ENCODE measurements at places on chromosomes 3 and 15.

GRCh38 chr15:48999314-48999713 lies 35.6 kb upstream of the SHC4 start:
- no peak overlapping the region for H3K27ac ChIP-seq
- peaks cover 69% of the 10 kb centered on the region for H3K36me3 ChIP-seq
- no peak overlapping the region for H3K4me3 ChIP-seq
- no peaks in the 10 kb centered on the region for H3K27me3 ChIP-seq
- no peak for DNase-seq

DNA sequence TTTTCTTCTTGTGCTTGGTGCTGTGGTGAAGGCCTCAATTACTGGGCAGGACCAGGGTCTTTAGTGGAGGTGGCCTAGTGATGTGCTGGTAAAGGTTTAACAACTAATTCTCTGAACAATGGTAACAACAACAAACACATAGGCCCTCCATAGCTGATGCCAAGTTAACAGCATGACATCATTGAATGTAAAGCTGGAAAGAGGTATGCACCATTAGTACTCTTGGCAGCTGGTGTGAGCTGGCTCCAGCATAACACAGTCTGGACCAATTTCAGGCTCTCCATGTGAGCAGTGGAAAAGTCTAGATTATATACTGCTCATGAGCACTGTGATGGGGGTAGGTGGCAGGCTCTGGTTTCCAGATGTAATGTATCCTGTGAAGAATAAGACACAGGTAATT lies 61.8 kb downstream of the SLC7A14 start:
- no peak overlapping the region for H3K27ac ChIP-seq
- no peaks in the 10 kb centered on the region for H3K4me1 ChIP-seq
- no peak overlapping the region for H3K4me3 ChIP-seq
- no peaks in the 10 kb centered on the region for H3K27me3 ChIP-seq
- no peaks in the 10 kb centered on the region for H3K36me3 ChIP-seq
- DNase-seq: no peak

DNA sequence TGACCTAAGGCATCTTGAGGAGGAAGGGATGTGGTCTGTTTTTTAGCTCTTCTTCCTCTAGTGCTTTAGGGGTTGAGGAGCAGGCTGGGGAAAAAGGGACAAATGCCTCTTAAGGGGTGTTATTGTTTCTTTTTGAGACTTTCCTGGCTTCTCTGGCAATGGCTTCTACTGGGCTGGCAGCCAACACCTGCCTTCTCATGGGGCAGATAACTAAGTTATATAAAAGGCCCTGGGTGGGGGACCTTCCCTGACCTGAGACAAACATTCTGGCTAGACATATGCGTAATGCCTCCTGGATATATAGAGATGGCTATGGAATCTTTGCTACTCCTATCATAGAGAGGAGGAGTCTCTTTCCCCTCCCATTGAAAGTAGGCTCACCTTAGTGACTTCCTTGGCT lies 179.2 kb upstream of the PROK2 start:
- H3K27me3 ChIP-seq: no peaks in the 10 kb centered on the region
- no peak overlapping the region for H3K27ac ChIP-seq
- H3K36me3 ChIP-seq: no peaks in the 10 kb centered on the region
- no peak overlapping the region for H3K4me3 ChIP-seq
- H3K4me1 ChIP-seq: no peaks in the 10 kb centered on the region

DNA sequence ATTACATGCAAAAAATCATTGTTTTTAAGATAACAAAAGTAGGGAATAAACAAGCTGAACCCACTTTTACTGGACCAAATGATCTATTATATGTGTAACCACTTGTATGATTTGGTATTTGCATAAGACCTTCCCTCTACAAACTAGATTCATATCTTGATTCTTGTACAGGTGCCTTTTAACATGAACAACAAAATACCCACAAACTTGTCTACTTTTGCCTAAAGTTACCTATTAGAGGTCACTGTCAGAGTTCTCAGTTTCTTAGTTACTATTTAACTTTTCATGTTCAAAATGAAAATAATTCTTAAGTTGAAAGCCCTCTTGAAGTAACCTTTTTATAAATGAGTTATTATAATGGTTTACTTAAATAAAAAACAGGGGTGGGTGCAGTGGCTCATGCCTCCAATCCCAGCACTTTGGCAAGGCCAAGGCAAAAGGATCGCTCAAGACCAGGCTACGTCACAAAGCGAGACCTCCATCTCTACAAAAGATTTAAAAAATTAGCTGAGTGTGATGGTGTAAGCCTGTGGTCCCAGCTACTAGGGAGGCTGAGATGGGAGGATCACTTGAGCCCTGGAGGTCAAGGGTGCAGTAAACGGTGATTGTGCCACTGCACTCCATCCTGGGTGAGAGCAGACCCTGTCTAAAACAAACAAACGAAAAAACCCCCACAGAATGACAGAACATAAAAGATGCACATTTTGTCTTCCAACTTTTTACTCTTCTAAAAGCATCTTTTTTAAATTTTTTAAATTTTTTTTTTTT lies 16.0 kb downstream of the ACTR8 start:
- H3K27ac ChIP-seq: no peak overlapping the region
- H3K4me3 ChIP-seq: no peak overlapping the region
- no peak for DNase-seq
- H3K36me3 ChIP-seq: peaks cover 27% of the 10 kb centered on the region
- no peaks in the 10 kb centered on the region for H3K4me1 ChIP-seq

GRCh38 chr3:129028866-129029265 lies 27.8 kb downstream of the EFCC1 start:
- H3K4me1 ChIP-seq: peaks cover 2% of the 10 kb centered on the region
- no peak for DNase-seq
- H3K27ac ChIP-seq: no peak overlapping the region
- H3K4me3 ChIP-seq: no peak overlapping the region
- no peaks in the 10 kb centered on the region for H3K36me3 ChIP-seq
- no peaks in the 10 kb centered on the region for H3K27me3 ChIP-seq

GRCh38 chr15:100809587-100809986 lies 70.0 kb upstream of the ALDH1A3 start:
- no peaks in the 10 kb centered on the region for H3K36me3 ChIP-seq
- no peak overlapping the region for H3K27ac ChIP-seq
- DNase-seq: no peak

DNA sequence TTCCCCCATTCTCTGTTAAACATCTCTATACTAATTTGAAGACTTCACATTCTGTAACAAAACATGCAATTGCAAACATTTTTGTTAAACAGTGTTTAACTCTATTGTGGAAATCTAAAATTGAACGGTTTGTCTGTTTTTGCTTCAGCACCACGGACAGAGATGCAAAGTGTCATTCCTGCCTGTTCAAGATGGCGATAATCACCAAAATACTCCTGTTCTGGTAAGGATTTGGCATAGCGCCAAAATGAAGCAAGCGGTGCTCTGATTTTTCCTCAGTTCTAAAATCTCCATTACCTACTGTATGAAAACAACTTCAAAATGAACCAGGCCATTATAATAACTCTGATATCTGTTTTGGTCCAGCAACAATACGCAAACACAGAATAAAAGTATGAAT lies 129.7 kb upstream of the TUSC7 start:
- H3K4me3 ChIP-seq: no peak overlapping the region
- H3K36me3 ChIP-seq: no peaks in the 10 kb centered on the region
- H3K4me1 ChIP-seq: no peaks in the 10 kb centered on the region
- peak; percentile 38 for DNase-seq
- no peaks in the 10 kb centered on the region for H3K27me3 ChIP-seq

DNA sequence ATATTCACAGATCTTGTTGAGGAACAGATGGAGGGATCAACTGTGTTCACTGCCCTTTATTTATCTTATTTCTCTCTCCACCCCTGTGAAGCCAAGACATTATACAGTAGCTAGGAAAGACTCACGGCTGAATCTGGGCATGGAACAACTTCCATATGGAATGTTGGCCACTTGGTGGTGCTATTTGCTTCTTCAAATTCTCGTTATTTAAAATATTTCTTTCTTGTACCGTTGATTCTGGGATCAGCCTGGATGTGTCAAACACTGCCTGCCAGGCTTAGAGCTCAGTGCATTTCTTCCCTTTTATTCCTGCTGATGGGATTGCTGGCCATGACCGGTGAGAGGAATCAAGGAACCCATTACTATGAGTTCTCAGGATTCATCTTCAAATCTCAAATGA lies 17.5 kb upstream of the GASK1A start:
- H3K27me3 ChIP-seq: no peaks in the 10 kb centered on the region
- H3K36me3 ChIP-seq: no peaks in the 10 kb centered on the region
- no peak overlapping the region for H3K27ac ChIP-seq
- no peak overlapping the region for H3K4me3 ChIP-seq
- DNase-seq: peak; percentile 51
- H3K4me1 ChIP-seq: no peaks in the 10 kb centered on the region

DNA sequence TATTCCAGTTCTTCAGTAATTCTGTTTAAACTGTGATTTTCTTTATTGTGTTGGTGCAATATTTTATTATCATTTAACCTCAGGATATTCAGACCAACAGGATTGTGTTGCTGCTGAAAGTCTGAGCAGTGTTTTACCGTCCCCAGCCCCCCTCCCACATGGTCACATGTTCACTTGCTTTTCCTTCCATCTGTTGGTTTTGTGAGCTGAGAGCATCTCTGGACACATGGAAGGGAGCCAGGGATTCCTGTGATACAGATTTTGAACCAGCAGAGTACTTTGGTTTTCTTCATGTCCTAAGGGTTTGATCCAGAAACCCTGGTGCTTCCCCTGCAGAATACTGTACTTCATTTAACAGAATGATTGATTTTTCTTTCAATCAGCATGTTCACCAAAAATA lies 11.9 kb downstream of the ARRDC4 start:
- H3K4me3 ChIP-seq: no peak overlapping the region
- H3K4me1 ChIP-seq: no peaks in the 10 kb centered on the region
- DNase-seq: no peak
- peaks cover 2% of the 10 kb centered on the region for H3K36me3 ChIP-seq

DNA sequence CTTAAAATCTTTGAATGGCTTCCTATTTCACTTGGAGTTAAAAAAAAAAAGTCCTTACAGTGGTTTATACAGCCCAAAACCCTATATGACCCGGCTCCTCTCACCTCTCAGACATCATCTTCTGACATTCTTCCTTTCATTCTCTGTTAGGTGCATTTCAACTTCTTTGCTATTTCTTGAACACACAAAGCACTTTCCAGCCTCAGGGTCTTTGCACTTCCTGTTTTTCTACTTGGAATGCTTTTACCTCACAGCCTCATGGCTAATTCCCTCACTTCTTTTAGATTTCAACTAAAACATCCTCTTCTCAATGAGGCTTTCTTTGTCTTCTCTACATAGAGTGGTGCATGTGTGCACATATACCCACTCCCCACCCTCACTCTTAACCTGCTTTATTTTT lies 91.0 kb upstream of the MB21D2 start:
- DNase-seq: no peak
- H3K27me3 ChIP-seq: no peaks in the 10 kb centered on the region
- H3K36me3 ChIP-seq: no peaks in the 10 kb centered on the region
- H3K4me3 ChIP-seq: no peak overlapping the region
- no peak overlapping the region for H3K27ac ChIP-seq
- H3K4me1 ChIP-seq: no peaks in the 10 kb centered on the region

DNA sequence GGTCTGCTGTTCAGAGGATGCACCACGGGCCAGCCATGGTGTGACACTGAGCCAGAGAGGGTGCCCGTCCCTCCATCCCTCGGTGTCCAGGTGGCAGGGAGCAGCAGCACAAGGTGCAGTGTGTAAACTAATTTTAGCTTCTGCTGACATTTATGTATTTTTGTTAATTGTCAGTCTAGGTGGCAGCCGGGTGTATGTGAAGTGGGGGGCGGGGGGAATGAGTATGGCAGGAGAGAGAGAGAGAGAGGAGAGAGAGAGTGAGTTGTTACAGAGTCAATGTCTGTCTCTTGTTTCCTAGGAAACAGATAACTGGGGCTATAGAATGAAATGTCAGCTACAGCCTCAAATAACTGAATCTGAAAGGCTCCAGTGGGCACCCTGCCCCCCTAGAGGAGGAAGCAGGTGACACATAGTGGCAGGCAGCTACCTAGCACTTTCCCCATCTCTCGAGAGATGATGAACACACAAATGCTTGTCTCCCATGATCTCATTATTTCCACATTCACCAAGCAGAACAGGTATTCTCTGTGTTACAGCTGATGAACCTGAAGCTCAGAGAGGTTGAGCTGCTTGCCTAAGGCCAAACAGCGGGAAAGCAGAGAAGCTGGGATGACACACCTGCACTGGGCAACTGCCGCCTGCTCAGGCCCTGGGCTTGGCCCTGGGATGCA lies 24.7 kb downstream of the RASGRF1 start:
- H3K27ac ChIP-seq: no peak overlapping the region
- H3K36me3 ChIP-seq: no peaks in the 10 kb centered on the region
- no peak overlapping the region for H3K4me3 ChIP-seq
- DNase-seq: no peak
- H3K27me3 ChIP-seq: no peaks in the 10 kb centered on the region
- peaks cover 6% of the 10 kb centered on the region for H3K4me1 ChIP-seq

- no peaks in the 10 kb centered on the region for H3K4me1 ChIP-seq
- no peak overlapping the region for H3K4me3 ChIP-seq
- DNase-seq: no peak
- no peaks in the 10 kb centered on the region for H3K36me3 ChIP-seq
- no peak overlapping the region for H3K27ac ChIP-seq
- no peaks in the 10 kb centered on the region for H3K27me3 ChIP-seq
Measured at GRCh38 chr3:188316723-188317070, 162.7 kb downstream of the LPP start.

DNA sequence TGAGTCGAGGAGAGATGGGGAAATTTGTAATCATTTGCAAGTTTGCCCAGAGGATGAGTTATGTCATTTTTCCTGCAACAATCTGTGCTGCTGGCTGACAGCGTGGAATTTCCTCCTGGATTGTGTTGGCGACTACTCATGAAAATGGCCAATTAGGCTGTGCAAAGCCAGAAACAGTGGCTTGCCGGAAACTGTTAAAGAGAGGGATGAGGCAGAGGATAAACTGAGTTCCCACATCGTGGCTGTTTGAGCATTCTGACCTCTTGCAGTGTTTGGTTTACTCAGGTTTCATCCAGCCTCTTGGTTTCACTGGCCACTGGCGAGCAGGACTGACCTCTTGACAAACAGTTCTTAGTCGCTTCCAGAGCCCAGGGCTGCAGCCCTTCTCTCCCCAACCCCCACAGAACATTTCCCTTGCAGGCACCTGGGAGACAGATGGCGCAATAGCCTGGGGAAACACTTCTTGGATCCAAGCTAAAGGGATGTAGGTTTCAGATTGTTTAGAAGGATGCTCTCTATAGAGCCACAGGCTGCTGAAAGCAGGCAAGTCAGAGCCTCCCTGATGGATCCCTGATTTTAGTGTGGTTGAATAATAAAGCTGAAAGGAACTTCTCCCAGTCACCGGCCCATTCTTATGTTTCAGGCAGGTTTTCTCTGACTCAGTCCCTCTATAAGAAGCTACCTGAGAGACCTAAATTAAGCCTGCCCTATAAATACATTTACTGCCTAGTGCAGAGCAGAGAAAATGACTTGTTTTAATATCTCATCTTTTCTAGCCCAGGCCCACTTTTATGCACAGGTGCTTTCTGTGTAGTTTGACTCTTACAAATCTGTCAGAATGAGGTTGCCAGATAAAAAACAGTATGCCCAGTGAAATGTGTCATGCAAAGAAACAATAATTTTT lies 92.8 kb upstream of the UBE2E1 start:
- peaks cover 12% of the 10 kb centered on the region for H3K4me1 ChIP-seq
- H3K27ac ChIP-seq: peak overlapping the region; percentile 54
- H3K36me3 ChIP-seq: no peaks in the 10 kb centered on the region
- peaks cover 1% of the 10 kb centered on the region for H3K27me3 ChIP-seq

Data from neuronal stem cell (in vitro differentiated cells).